Common myeloid progenitor, CD34-positive (primary cell): ENCODE measurements at places on chromosomes 7 and 10.
A peak's percentile ranks its signal among the peaks of the same experiment; 100 is the strongest.

DNA sequence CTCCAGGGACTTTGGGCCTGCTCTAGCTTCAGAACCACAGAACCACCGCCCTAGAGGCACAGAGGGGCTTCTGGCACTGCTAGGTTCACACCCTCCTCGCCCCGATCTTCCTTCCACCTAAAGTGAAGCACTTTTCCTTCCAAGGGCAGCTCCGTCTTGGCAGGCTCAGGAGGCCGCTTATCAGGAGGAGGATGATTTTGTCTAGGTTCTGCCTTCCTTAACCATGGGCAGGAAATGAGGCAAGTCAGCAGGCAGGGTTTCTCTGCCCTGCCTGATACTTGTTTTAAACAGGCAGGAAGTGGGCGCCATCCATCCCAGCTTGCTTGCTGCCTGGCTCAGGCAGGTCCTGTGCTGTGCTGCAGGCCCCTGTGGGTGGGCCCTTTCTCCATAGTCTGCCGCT, 8.3 kb upstream of the ATP6V0E2 start:
- peak; percentile 74 for DNase-seq

- DNase-seq = no peak
Observed at GRCh38 chr7:157559596-157560257, 222.9 kb downstream of the DNAJB6 start.

- no peak for DNase-seq
Observed at GRCh38 chr7:91527460-91527859, 263.2 kb downstream of the FZD1 start.

- DNase-seq = no peak
Observed at GRCh38 chr7:125020801-125021200, 91.2 kb upstream of the POT1 start.

GRCh38 chr10:125023255-125023654, 81.3 kb downstream of the ZRANB1 start:
- no peak for DNase-seq
